ENCODE measurements at places on chromosomes 5 and 9. TPM values are rescaled to one million over a fixed set of nuclear protein-coding genes. Genes with fewer than 3 reads are reported as not detected.

Gene EIF4EBP3
- total RNA-seq, result 2.7 TPM

Gene CDC20B
- total RNA-seq, result 0.30 TPM

Gene SLC6A19
- total RNA-seq, result 5.2 TPM

Gene GABBR2
- 0.20 TPM for total RNA-seq

Gene C5orf52
- not detected for total RNA-seq

Gene PDCD1LG2
- not detected for total RNA-seq

Gene SLC34A1
- total RNA-seq, result not detected

Gene DMRT3
- not detected for total RNA-seq

Gene IL9
- total RNA-seq, result not detected

Gene FBXW2
- total RNA-seq, result 54.5 TPM

Gene SPATA31A3
- total RNA-seq, result not detected

Gene TLR4
- total RNA-seq, result 1.7 TPM

Gene ROR2
- total RNA-seq, result 24.7 TPM

Gene GFI1B
- not detected for total RNA-seq

Gene SPATA31C1
- total RNA-seq, result not detected

Gene FREM1
- 27.7 TPM for total RNA-seq

Gene PCDHGA3
- not detected for total RNA-seq

Gene NREP
- 263 TPM for total RNA-seq

Gene NMUR2
- not detected for total RNA-seq

Gene SLC36A2
- total RNA-seq, result not detected

Gene SEMA5A
- 27.0 TPM for total RNA-seq

Gene MLANA
- total RNA-seq, result not detected

Gene OR1J2
- total RNA-seq, result not detected

Gene CFAP157
- total RNA-seq, result not detected
